ENCODE measurements at places on chromosomes 12 and 14. TPM values are rescaled to one million over a fixed set of nuclear protein-coding genes. Genes with fewer than 3 reads are reported as not detected.

The TAS2R43 gene
- 1.5 TPM for total RNA-seq

The TAS2R20 gene
- 4.2 TPM for total RNA-seq

The KERA gene
- total RNA-seq = not detected

The MFAP5 gene
- 5.9 TPM for total RNA-seq

The KRT77 gene
- total RNA-seq = not detected

The TMCC3 gene
- total RNA-seq = 28.8 TPM

The RIPK3 gene
- total RNA-seq = 26.4 TPM

The GPR162 gene
- total RNA-seq = 3.3 TPM

The ZC3H10 gene
- total RNA-seq = 10.5 TPM

The SGPP1 gene
- 24.3 TPM for total RNA-seq

The FAM216A gene
- 8.1 TPM for total RNA-seq

The MYH6 gene
- not detected for total RNA-seq

GRCh38 chr12:6154730-6155459, 30.4 kb upstream of the VWF start:
- no peaks in the 10 kb centered on the region for H3K27me3 ChIP-seq
- no peaks in the 10 kb centered on the region for H3K36me3 ChIP-seq
- H3K27ac ChIP-seq = no peak overlapping the region
- no peak for DNase-seq
- no peaks in the 10 kb centered on the region for H3K4me1 ChIP-seq

- DNase-seq = no peak
- H3K27me3 ChIP-seq = no peaks in the 10 kb centered on the region
- no peaks in the 10 kb centered on the region for H3K4me1 ChIP-seq
Measured at GRCh38 chr14:31275731-31276130, 68.1 kb upstream of the HECTD1 start.

DNA sequence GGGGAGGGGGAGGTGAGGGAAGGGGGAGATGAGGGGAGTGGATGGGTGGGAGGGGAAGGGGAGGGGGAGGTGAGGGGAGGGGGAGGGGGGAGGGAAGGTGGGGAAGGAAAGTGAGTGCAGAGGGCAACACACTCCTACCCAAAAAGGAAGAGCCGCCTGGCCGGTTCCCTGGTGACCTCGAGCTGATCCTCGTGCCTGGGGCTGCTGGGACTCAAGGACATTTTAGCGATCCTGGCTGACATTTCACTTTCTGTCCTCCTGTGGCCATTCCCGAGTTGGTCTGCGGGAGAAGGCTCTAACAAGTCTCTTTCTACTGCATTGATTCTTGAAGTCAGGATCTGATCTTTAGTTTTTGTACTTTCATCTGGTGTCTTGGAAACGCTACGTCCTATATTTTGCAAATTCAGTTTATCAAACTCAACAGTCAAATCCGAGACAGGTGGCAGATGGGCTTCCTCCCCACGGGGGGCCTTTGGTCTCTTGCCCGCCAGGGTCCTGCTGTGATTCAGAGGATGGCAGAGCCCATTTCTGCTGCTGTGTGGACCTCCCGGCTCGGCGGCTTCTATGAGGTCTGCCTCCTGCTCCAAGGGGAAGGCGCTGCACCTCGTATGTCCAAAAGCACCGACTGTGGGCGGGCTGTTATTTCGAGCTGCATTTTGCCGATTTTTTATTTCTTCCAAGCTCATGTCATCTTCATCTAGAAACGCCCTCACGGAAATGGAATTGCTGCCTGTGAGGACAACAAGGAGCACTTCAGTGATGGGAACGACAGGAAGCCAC, 19.1 kb downstream of the PGAM5 start:
- no peaks in the 10 kb centered on the region for H3K4me1 ChIP-seq
- H3K4me3 ChIP-seq = no peak overlapping the region
- DNase-seq = no peak
- peak overlapping the region; percentile 69 for H3K27ac ChIP-seq
- H3K36me3 ChIP-seq = peaks cover 97% of the 10 kb centered on the region

GRCh38 chr12:1398673-1399072, 195.7 kb downstream of the FBXL14 start:
- H3K27ac ChIP-seq = no peak overlapping the region
- no peaks in the 10 kb centered on the region for H3K27me3 ChIP-seq
- H3K4me1 ChIP-seq = no peaks in the 10 kb centered on the region
- no peak overlapping the region for H3K4me3 ChIP-seq

GRCh38 chr14:67137744-67138371, 51.4 kb upstream of the GARIN2 start:
- H3K4me3 ChIP-seq = no peak overlapping the region
- H3K36me3 ChIP-seq = no peaks in the 10 kb centered on the region
- no peaks in the 10 kb centered on the region for H3K27me3 ChIP-seq
- no peak for DNase-seq

- H3K4me3 ChIP-seq = no peak overlapping the region
- no peaks in the 10 kb centered on the region for H3K36me3 ChIP-seq
- peaks cover 17% of the 10 kb centered on the region for H3K4me1 ChIP-seq
- peak overlapping the region; percentile 72 for H3K27ac ChIP-seq
- H3K27me3 ChIP-seq = no peaks in the 10 kb centered on the region
Measured at GRCh38 chr14:104436741-104437701, 142.5 kb upstream of the C14orf180 start.

DNA sequence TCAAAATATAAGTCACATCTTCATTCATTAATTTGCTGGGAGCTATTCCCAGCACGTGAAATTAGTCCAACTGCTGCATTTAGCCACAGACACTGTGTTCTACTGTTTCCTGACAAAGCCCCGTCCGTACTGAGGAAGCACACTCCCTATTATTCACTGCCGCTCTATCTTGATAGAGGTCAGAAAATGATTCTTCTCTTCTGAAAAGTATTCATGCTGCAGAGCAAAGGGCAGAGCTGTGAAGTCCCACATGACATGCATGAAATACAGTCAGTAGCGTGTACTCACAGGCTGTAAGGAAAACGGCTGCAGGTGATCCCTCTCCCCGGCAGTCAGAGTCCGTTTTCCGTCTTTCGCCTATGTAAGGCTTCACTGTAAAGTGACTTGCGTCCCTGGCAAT, 302.5 kb upstream of the FKBP4 start:
- peak overlapping the region; percentile 81 for H3K27ac ChIP-seq
- H3K4me1 ChIP-seq = peaks cover 31% of the 10 kb centered on the region
- no peaks in the 10 kb centered on the region for H3K27me3 ChIP-seq
- no peak overlapping the region for H3K4me3 ChIP-seq
- H3K36me3 ChIP-seq = no peaks in the 10 kb centered on the region

GRCh38 chr12:88519802-88520435, 60.4 kb downstream of the KITLG start:
- no peak for DNase-seq
- no peak overlapping the region for H3K4me3 ChIP-seq
- H3K4me1 ChIP-seq = no peaks in the 10 kb centered on the region
- no peaks in the 10 kb centered on the region for H3K27me3 ChIP-seq

DNA sequence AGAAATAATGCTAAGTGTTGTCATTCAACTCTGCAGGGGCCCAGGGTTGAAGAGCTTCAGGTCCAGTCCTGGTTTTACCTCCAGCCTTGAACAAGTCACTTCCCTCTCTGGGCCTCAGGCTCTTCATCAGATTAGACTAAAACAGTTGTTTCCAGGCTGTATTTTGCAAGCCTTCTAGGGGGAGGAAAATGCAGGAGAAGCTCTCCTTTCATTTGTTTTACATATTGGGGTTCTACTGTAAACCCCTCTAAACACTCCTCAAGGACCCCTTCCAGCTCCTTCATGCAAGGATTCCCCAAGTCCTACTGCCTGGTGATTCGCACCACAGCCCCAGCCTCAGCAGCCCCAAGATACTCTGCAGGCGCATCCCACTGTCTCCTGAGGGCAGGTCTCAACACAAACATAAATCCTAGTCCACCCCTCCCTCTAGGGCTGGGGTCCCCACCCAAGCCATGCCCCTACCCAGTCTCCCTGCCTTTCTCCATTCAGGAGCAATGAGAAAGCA, 2.7 kb downstream of the SDR9C7 start:
- H3K27me3 ChIP-seq = no peaks in the 10 kb centered on the region
- no peaks in the 10 kb centered on the region for H3K36me3 ChIP-seq
- H3K27ac ChIP-seq = no peak overlapping the region
- no peaks in the 10 kb centered on the region for H3K4me1 ChIP-seq
- H3K4me3 ChIP-seq = no peak overlapping the region

GRCh38 chr12:69570545-69571399, 14.5 kb upstream of the CCT2 start:
- no peak overlapping the region for H3K4me3 ChIP-seq
- no peaks in the 10 kb centered on the region for H3K27me3 ChIP-seq
- no peak for DNase-seq
- peaks cover 4% of the 10 kb centered on the region for H3K4me1 ChIP-seq

DNA sequence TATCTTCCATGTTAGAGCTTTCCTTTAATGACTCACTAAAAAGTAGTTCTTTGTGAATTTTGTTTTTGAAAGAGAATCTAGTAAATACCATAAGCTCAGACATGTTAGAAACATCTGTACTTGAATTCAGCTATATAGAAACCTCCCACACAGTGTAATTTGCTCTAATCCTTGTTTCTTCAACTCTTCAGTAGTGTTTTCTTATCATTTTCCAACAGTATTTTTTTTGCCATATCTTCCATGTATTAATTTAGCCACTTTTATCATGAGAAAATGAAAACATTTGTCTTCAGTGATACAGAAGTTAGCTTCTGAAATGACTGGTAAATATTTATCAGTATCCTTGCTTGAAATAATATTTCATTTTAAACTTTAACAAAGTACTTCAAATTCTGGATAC, 73.6 kb downstream of the ARID2 start:
- no peaks in the 10 kb centered on the region for H3K36me3 ChIP-seq
- peaks cover 5% of the 10 kb centered on the region for H3K4me1 ChIP-seq
- no peaks in the 10 kb centered on the region for H3K27me3 ChIP-seq
- no peak overlapping the region for H3K27ac ChIP-seq

DNA sequence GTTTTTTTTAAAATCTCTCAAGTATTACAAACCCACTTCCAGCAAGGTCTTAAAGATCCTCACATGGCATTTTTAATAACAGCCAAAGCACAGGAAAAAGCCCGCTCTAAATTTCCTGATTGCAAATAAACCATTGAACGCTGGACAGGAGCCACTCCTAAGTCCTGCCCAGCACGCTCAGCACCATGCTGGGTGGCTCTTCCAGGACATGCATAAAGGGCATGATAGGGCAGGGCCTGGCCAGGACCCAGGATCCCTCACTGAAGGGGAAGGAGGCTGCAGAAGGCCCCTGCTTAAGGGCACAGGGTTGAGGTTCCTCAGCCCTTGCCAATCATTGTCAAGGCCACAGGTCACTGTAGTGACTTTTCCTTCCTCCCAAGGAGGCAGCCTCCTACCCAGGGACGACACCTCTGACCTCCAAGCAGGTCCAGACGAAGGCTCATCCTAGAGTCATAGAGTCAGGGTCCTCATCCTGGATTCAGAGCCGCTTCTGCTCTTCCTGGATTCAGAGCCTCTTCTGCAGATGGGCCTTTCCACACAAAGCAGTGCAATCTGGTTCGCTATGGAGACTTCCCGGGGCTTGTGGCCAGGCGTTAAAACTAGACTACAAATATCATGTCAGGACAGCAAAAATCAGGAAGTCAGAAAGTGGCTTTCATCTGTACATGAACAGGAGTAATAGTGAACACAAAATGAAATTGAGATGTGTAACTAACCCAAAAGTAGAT, 123.8 kb downstream of the GCH1 start:
- no peak overlapping the region for H3K27ac ChIP-seq
- no peak for DNase-seq
- peaks cover 4% of the 10 kb centered on the region for H3K36me3 ChIP-seq
- H3K4me3 ChIP-seq = no peak overlapping the region

DNA sequence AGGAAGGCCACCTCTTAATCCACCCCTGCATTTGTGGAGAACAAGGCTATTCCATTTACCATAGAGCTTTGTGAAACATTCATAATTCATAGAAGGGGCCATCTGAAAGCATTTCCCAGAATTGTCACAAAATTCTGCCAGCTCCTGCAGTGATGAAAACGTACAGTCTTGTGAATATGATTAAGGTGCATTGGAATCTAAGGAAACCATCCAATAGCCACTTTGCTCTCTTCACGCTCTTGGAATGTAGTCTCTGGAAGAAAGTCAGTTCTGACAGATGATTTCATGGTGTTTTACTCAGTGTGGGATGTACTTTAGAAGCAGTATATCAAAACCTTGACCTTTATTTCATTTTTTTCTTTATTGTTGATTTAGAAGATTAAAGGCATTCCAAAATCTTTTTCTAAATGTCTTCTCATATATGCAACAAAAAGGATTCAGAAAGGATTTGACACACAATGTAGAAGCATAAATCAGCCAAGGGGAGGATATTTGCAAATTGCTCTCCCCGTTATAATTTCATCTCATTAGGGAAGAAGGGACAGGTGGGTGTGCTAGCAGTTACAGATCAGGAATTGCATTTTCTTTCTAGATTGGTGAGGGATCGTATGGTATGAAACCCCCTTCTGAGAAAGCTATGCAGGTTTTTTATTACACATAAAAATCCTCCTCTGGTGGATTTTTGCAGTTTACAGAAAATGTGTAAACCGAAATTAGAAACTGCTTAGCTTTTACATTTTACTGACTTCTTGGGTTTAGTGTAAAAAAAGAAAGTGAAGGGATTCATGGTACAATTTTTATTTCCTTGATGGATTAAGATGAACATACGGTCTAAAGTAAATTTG, 390.2 kb downstream of the LRIG3 start:
- no peak overlapping the region for H3K27ac ChIP-seq
- H3K4me3 ChIP-seq = no peak overlapping the region
- H3K36me3 ChIP-seq = no peaks in the 10 kb centered on the region
- no peaks in the 10 kb centered on the region for H3K27me3 ChIP-seq
- no peaks in the 10 kb centered on the region for H3K4me1 ChIP-seq
- no peak for DNase-seq

DNA sequence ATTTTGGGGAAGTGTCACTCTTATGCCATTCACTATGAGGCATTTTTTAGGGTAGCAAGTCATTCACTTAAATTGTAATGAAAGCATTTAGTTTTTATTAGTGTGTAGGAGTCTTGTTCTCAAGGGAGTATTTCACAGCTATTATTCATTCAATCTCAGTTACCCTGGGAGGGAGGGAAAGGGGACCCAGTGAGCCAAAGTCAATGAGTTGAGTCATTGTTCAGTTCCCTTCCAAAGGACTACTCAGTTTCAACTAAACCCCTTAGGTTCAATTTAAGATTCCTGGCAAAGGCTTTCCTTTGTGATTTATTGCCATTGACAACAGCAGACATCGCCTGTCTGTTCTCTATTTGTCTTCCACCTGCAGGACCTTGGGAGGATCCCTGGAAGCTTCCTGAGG, 29.3 kb upstream of the RASSF8 start:
- DNase-seq = no peak
- no peaks in the 10 kb centered on the region for H3K4me1 ChIP-seq
- no peak overlapping the region for H3K4me3 ChIP-seq
- H3K36me3 ChIP-seq = no peaks in the 10 kb centered on the region

- H3K4me3 ChIP-seq = no peak overlapping the region
- DNase-seq = no peak
- no peaks in the 10 kb centered on the region for H3K36me3 ChIP-seq
- no peak overlapping the region for H3K27ac ChIP-seq
Measured at GRCh38 chr12:69687390-69687789, 11.7 kb downstream of the BEST3 start.

Data from spleen (tissue), 13 donors.